ENCODE measurements at places on chromosomes 2 and 18.

DNA sequence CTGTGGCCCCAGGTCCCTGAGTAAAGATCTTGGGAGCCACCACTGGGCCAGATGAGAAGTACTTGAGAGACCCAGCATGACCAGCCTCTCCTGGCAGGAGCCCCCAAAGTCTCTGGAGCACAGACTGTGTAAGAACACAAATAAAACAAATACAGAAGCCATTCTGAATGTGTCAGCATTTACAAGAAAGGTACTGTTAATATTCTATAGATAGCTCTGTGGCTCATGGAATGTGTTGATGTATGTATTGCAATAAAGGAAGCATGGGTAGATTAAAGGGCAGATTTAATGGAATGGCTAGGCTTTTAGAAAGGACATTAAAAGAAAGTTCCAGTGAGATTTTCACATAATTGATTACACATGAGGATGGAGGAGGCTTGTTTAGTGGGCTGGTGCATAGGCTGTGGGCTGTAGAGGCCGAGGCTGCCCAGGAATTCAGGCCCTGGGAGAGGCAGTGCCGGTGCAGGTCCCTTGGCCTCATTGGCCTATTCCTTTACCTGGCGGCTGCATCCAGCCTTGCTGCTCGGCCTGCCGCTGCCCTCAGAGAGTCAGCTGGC lies 127.7 kb upstream of the DLX2 start:
- DNase-seq: no peak

DNA sequence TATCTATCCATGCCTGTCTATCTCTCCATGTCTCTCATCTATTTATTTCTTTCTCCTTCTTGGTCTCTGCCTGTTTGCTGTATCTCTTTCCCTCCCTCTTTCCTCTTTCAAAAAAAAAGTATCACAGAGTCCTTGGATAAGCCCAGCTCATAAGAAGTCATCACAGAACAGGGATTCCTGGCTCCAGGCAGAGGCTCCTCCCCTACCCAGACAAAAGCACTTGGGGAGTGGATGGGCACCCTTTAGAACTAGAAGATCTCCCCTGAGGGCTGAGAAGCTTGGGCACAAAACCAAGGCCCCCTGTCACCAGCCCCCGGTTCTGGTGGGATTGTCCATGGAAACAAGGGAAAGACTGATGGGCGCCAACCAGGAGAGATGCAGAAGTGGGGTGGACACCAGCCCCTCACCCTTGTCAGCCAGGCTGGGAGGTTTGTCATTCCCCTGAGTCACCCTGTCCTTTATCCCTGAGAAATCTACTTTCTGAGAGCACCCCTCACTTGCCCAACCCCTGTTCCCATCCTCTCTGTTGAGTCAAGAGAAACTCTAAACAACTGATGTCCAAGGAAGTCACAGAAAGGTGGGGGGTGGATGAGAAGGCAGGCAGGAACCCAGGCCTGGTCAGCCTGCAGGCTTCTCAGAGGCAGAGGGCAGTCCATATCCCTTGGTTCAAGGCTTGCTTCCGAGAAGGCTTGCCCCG lies 127.1 kb downstream of the TNS1 start:
- no peak for DNase-seq

- no peak for DNase-seq
These were observed 1.4 kb downstream of the GCFC2 start for GRCh38 chr2:75709297-75709696.

- no peak for DNase-seq
These were observed 39.0 kb downstream of the SLC40A1 start for GRCh38 chr2:189541591-189541990.

DNA sequence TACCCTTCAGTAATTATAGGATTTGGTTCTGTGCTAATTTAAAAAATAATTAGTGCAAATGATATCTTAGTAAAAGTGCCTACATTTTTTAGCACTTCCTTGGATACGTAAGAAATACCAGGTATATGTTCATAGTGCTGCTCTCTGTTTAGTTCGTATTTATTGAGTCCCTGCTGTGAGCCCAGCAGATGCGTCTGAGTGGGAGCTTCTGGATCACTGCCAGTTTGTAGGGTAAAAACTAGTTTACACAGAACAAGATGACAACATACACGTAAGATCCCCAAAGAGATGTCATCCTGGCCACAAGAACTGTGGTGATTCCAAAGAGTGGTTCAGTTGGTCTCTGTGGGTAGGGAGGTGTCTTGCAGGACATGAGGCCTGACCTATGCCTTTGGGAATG lies 103.2 kb downstream of the CTIF start:
- no peak for DNase-seq

- no peak for DNase-seq
These were observed 177.8 kb downstream of the GBX2 start for GRCh38 chr2:235990344-235990743.

DNA sequence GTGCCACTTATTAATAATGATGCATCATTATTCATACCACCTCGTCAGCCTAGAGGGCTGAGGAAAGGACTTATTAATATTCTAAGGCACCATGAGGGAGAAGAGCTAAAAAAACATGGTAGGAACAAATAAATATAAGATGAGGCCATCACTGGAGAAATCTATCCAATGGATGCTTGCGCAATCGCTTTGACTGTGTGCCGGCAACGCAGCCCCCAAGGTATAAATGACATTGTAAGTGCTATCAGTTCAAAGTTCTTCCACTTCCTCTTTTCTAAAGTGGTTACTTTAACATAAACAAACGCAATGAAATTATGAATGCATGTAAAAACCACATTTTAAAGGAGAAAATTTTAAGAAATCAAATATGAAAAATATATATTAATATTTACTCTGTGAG lies 164.6 kb downstream of the EIPR1 start:
- no peak for DNase-seq

GRCh38 chr2:39479696-39480095 lies 42.6 kb upstream of the MAP4K3 start:
- DNase-seq: no peak

DNA sequence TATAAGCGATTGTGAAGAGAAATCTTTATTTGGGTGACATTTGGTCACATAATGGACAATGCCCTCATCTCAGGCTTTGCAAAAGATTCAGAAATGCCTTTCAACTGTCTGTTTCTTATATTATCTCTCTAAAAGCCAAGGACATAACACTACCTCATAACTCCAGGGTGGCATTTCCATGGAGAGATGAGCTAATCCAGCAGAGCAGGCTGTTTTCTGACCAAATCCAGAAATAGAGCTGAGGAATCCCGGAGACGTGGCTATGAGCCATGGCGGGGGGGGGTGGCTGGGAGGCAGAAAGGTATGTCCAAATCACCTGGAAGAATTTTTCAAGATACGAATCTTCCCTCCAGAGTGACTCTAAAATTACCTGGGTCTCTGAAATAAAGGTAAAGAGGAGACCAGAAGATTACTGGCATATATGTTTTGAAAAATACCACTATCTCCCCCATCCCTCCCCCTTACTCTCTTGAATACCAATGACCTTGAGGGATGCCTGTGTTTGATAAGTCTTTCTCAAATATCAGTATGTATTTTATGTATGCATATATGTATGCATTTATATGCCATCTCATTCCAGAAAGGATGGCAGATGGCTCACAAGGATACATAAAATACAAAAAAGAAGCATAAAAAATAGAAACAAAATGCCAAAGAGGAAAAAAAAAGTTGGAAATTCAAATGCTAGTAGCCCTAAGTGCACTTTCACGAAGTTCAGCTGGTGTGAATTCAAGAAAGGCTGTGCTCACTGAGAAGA lies 296.0 kb upstream of the MGAT5 start:
- DNase-seq: no peak

DNA sequence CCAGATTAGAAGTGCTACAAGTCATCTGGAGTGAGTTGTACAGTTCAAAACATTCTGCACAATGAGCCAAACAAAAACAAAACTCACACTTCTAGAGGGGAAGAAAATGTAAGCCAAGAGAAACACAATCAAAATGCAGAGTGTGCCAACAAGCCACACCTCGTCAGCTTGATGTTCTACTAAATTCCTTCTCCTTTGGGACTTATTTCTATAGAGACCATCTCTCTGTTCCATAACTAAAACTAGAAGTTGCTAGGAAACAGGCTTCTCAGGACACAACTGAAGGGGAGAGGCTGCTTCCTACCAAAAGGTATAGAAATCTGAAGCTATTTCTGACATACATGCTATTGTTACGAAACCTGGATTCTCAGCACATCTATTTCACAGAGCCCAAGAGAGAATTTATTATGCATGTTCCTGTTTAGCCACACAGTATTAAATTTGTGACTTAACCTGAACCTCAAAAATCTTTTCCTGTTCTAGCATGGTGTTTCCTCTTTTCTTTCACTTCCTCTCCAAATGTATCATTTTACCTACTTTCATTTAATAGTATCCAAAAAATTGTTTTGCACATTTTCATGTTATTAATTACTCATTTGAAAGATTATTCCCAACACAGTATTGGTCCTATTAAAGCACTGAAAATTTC lies 211.4 kb upstream of the CCDC150 start:
- DNase-seq: no peak

DNA sequence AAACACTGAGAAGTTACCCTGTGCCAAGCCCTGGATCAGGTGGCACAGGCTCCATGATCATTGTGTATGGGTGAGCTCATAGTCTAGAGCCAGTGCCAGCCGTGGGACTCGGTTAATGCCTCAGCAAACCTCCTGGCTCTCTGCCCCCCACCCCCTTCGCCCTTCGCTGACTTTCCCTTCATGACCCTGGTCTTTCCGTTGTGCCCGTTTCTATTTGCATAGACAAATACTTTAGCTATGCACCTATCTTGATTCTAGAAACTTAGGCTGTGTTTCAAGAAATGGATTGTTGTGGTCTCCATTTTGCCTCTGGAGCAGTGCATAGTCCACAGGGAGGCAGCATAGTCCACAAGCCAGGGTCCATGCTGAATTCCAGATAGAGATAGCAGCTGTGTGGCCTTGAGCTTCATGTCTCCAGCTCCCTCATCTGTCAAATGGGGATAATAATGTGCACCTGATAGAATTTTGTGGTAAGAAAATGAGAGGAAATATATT lies 44.8 kb upstream of the KDM3A start:
- no peak for DNase-seq

DNA sequence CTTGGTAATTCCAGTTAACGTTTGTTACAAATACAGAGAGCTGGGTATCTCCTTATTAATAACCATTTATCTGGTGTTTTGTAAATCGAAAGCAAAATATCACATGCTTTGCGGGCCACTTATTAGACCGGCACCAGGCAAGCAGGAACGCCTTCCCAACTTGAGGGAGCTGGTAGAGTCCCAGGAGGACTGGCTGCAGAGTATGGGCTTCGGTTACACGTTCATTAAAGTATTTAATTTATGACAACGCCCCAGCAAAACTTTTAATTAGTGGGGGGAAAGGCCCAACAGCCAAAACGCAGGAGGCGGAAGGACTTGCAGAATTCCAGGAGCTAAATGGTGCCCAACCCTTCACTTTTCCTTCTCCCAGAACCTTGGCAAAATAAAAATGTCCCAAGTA lies 3.7 kb downstream of the SMAD7 start:
- no peak for DNase-seq

GRCh38 chr18:45103319-45104048 lies 422.8 kb downstream of the SETBP1 start:
- no peak for DNase-seq

GRCh38 chr2:1586251-1586922 lies 157.9 kb downstream of the PXDN start:
- DNase-seq: no peak

- DNase-seq: no peak
These were observed 78.9 kb downstream of the EHD3 start for GRCh38 chr2:31312898-31313297.

DNA sequence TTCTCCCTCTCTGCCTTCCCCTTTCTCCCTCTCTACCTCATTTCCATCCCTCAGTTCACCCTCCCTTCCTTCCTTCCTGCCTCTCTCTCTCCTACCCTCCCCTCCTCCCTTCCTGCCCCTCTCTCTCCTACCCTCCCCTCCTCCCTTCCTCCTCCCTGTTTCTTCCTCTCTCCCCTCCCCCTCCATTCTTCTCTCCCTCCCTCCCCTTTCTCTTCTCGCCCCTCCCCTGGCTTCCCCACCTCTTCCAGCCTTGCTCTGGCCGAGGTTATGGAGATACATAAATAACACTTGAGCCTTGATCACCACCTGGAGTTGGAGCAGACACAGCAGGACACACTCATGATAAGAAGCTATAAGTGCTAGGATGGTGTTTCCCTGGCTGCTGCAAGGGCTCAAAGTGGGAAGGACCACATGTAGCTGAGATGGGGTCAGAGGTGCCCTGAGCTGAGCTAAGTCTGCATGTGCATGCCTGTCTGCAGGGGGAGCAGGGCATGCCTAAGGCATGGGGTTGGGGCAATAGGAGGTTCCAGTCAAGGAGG lies 326.1 kb upstream of the HS6ST1 start:
- no peak for DNase-seq

DNA sequence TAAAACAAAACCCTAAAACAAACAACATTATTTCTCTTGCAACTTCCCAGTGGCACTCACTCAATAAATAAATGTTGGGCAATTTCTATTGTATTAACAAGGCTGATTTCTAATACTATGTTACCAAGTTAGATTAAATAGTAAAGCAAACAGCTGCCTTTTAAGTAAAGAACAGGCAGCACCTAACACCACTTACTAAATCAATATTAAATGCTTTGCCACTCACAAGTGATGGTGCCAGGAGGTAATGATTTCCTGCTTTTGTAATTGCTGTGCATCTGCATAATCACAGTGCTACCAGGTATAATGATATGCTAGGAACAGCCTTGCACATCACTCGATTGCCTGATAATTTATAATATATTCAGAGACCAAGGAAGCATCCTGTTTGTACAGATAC lies 276.5 kb downstream of the NBAS start:
- no peak for DNase-seq

DNA sequence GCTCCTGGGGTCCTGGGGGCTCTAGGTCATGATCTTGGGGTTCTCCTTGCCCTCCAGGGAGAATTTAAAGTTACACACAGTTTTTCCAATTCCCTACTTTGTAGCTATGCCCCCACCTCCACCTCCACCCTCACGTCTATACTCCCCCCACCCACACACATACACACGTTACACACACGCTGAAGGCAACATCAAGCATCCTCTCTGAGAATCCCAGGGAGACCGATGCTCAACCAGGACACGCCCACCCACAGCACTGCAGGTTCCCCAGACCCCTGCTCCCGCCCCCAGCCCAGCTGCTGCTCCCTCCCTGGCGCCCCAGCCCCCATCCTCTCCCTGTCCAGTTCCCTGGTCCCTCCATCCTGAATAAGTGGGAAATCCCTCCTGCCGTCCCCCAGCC lies 6.4 kb upstream of the TNS1 start:
- no peak for DNase-seq

- no peak for DNase-seq
These were observed 84.3 kb downstream of the TNS1 start for GRCh38 chr2:217918308-217919024.

GRCh38 chr2:195706161-195706900 lies 49.3 kb downstream of the SLC39A10 start:
- DNase-seq: no peak

DNA sequence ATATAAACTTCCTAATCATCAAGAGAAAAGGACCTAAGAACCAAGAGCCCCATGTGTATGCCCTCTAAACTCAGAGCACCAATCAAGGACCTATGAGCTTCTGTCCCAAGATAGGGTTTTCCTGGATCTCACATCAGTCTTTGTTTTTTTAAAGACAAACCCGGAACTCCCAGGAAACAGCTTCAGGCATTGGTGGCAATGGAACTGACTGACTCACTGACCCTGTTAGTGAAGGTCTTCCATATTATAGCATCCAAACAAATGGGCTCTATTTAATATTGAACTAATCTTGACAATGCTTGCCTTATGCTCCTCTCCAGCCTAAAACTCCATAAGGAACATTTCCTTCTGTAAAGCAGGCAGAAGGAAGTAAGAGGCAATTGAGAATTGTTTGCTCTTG lies 63.5 kb upstream of the RPE start:
- no peak for DNase-seq

GRCh38 chr18:58671632-58672564 lies 633 bp downstream of the MALT1 start:
- DNase-seq: peak; percentile 17

- no peak for DNase-seq
These were observed 170.5 kb downstream of the PHLPP1 start for GRCh38 chr18:62885804-62886203.
